ENCODE measurements at places on chromosomes 13 and 19. TPM values are rescaled to one million over a fixed set of nuclear protein-coding genes. Genes with fewer than 3 reads are reported as not detected.

The OCEL1 gene
- 4.6 TPM for total RNA-seq

The TRPC4 gene
- not detected for total RNA-seq

The FARP1 gene
- total RNA-seq, result 39.8 TPM

The SYCN gene
- not detected for total RNA-seq

The CACNG6 gene
- not detected for total RNA-seq

The B3GNT8 gene
- total RNA-seq, result not detected

The NLRP5 gene
- total RNA-seq, result not detected

The AMH gene
- 1.6 TPM for total RNA-seq

The KANK2 gene
- 10.7 TPM for total RNA-seq

The ADAMTS10 gene
- total RNA-seq, result not detected

The LAIR2 gene
- total RNA-seq, result not detected

The FFAR1 gene
- not detected for total RNA-seq

The ALDH16A1 gene
- 16.7 TPM for total RNA-seq

The PDX1 gene
- total RNA-seq, result not detected

The TTC9B gene
- not detected for total RNA-seq

The NCR1 gene
- not detected for total RNA-seq

The KLK15 gene
- total RNA-seq, result not detected

The KLK4 gene
- total RNA-seq, result not detected

The RASAL3 gene
- total RNA-seq, result not detected

The FCER2 gene
- not detected for total RNA-seq

The IGFL4 gene
- total RNA-seq, result 0.21 TPM

The PNMA8A gene
- 24.5 TPM for total RNA-seq

The ZNF45 gene
- total RNA-seq, result 12.5 TPM

The ZNF561 gene
- 16.4 TPM for total RNA-seq

The MEF2B gene
- not detected for total RNA-seq

The ZNF442 gene
- 0.27 TPM for total RNA-seq

Measured in SK-MEL-5 (cell line).